T-helper 17 cell (primary cell): ENCODE measurements at places on chromosomes 2 and 18. TPM values are rescaled to one million over a fixed set of nuclear protein-coding genes. Genes with fewer than 3 reads are reported as not detected.

CNTNAP5 gene
- total RNA-seq: not detected

CSRNP3 gene
- total RNA-seq: not detected

OBSL1 gene
- total RNA-seq: 1.1 TPM

GRCh38 chr2:58010599-58010998, 36.0 kb upstream of the VRK2 start:
- peaks cover 3% of the 10 kb centered on the region for H3K4me1 ChIP-seq
- H3K4me3 ChIP-seq: no peak overlapping the region
- no peak overlapping the region for H3K27ac ChIP-seq

DNA sequence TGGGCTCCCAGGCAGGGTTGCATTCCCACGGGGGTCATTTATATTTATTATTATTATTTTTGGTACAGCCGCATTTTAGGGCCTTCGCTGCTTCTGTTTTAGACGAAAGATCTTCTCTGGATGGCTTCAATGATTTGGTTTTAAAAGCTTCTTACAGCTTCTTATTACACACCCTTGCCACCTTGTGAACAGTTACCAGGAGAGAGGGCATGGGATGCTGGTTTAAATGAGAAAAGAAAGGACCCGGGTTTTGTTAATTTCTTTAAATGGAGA, 1.7 kb downstream of the SH3RF3 start:
- H3K36me3 ChIP-seq: peaks cover 3% of the 10 kb centered on the region
- peak overlapping the region; percentile 91 for H3K4me3 ChIP-seq
- no peak for DNase-seq
- H3K27me3 ChIP-seq: peaks cover 72% of the 10 kb centered on the region
- H3K27ac ChIP-seq: no peak overlapping the region

DNA sequence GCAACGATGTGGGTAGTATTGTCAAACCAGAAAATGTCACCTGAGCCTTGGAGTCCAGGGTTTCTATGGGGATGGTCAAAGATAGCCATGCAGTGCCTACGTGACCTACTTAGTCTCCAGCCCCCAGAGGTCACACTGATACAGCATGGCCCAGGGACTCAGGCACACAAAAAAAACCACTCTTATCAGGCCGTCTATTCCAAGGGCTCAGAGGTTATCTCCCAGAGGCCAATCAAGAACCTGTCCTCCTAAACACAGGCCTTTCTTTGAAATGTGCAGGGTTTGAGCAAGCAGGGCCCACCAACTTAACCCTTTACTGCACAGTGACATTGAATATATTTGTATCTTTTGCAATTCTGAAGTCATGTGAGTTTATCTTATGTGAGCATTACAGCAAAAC, 82.7 kb downstream of the MRO start:
- H3K27me3 ChIP-seq: peaks cover 11% of the 10 kb centered on the region
- no peak for DNase-seq
- no peaks in the 10 kb centered on the region for H3K4me1 ChIP-seq
- H3K27ac ChIP-seq: no peak overlapping the region
- H3K36me3 ChIP-seq: no peaks in the 10 kb centered on the region

GRCh38 chr2:226351711-226352110, 447.9 kb downstream of the IRS1 start:
- H3K27ac ChIP-seq: no peak overlapping the region
- H3K4me3 ChIP-seq: no peak overlapping the region
- peaks cover 8% of the 10 kb centered on the region for H3K27me3 ChIP-seq
- no peaks in the 10 kb centered on the region for H3K4me1 ChIP-seq
- no peaks in the 10 kb centered on the region for H3K36me3 ChIP-seq
- no peak for DNase-seq

DNA sequence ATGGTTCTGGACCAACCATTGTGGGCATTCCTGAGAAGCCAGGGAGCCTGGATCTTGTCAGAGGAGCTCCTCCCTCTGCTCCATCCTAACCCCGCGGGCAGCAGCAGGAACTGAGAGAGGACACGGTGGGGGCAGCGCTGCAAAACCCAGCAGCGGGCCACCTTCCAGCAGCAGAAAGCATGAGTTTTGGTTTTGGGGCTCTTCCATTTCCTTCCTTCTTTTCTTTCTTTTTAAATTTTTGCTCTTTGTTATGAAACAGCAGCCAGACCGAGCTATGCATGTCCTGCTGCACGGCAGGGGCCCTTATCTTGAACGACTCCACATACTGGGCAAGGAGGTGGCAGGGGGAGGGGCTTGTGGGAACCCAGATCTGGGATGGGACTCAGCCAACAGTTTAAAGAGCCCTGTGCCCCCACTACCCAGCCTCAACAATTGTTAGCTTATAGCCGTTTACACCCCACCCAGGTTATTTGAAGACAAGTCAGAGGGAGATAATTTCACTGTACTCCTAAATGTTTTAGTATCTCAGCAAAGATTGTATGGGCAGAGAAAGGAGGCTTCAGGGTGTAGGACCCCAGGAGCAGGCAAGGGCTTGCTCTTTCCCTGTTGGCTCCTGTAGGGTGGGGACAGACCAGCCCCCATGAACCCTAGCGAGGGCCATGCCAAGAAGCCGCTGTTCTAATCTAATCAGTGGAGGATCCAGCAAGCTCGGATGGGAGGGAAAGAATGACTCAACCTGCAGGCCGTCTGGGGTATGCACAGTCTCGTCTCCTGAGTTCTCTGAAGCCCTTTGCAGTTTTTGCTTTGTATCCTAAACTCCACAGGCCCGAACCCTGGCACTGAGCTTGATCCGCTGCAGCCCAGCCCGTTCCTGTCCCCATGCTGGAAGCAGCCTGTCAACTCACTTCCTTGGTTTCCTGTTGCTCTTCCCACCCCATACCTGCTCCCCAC, 75.3 kb downstream of the LRRFIP1 start:
- H3K36me3 ChIP-seq: peaks cover 2% of the 10 kb centered on the region
- peak overlapping the region; percentile 99 for H3K27ac ChIP-seq
- H3K4me3 ChIP-seq: peak overlapping the region; percentile 90
- peaks cover 80% of the 10 kb centered on the region for H3K4me1 ChIP-seq
- DNase-seq: no peak
- no peaks in the 10 kb centered on the region for H3K27me3 ChIP-seq

GRCh38 chr2:60423505-60423904, 129.9 kb downstream of the BCL11A start:
- H3K4me3 ChIP-seq: no peak overlapping the region
- H3K4me1 ChIP-seq: no peaks in the 10 kb centered on the region
- DNase-seq: no peak
- H3K36me3 ChIP-seq: no peaks in the 10 kb centered on the region
- peaks cover 15% of the 10 kb centered on the region for H3K27me3 ChIP-seq
